ENCODE measurements at places on chromosomes 1 and 21. TPM values are rescaled to one million over a fixed set of nuclear protein-coding genes. Genes with fewer than 3 reads are reported as not detected.

The NLRP3 gene
- 7.8 TPM for total RNA-seq

The LRRIQ3 gene
- total RNA-seq: 2.6 TPM

The WNT9A gene
- 1.3 TPM for total RNA-seq

The SLAMF6 gene
- total RNA-seq: 2.6 TPM

The H6PD gene
- total RNA-seq: 46.4 TPM

The RGS7 gene
- total RNA-seq: not detected

The NKAIN1 gene
- 2.0 TPM for total RNA-seq

The KIAA0040 gene
- total RNA-seq: 160 TPM

The TDRD10 gene
- 5.6 TPM for total RNA-seq

The RIPPLY3 gene
- total RNA-seq: 0.16 TPM

The OPN3 gene
- 22.4 TPM for total RNA-seq

The PRDM16 gene
- total RNA-seq: 0.48 TPM

The MPL gene
- not detected for total RNA-seq

The NBPF6 gene
- 0.33 TPM for total RNA-seq

The OR2L5 gene
- total RNA-seq: 0.44 TPM

The CHI3L2 gene
- 22.0 TPM for total RNA-seq

The FAM177B gene
- 2.3 TPM for total RNA-seq

The SDC3 gene
- total RNA-seq: 16.5 TPM

The GLRX2 gene
- total RNA-seq: 6.2 TPM

The ZFYVE9 gene
- 32.8 TPM for total RNA-seq

The NGF gene
- total RNA-seq: 7.2 TPM

The OR2AK2 gene
- total RNA-seq: not detected

The KCNQ4 gene
- 0.32 TPM for total RNA-seq

The C2CD4D gene
- total RNA-seq: 0.73 TPM

The ATAD3C gene
- total RNA-seq: 4.3 TPM

The SPATA45 gene
- not detected for total RNA-seq

The CHI3L1 gene
- 638 TPM for total RNA-seq

The FCRL6 gene
- total RNA-seq: 2.8 TPM

The EFNA1 gene
- total RNA-seq: 120 TPM

The AMY2A gene
- 1.3 TPM for total RNA-seq

The AMPD1 gene
- 2.3 TPM for total RNA-seq

The MARK1 gene
- 9.8 TPM for total RNA-seq

The GCSAML gene
- total RNA-seq: not detected

The TFF2 gene
- not detected for total RNA-seq

The RAB7B gene
- 6.6 TPM for total RNA-seq

The LAMTOR2 gene
- 75.5 TPM for total RNA-seq

The CELA3B gene
- total RNA-seq: not detected

Data from breast epithelium (tissue), 4 donors.